ENCODE measurements at places on chromosomes 2 and 18.

DNA sequence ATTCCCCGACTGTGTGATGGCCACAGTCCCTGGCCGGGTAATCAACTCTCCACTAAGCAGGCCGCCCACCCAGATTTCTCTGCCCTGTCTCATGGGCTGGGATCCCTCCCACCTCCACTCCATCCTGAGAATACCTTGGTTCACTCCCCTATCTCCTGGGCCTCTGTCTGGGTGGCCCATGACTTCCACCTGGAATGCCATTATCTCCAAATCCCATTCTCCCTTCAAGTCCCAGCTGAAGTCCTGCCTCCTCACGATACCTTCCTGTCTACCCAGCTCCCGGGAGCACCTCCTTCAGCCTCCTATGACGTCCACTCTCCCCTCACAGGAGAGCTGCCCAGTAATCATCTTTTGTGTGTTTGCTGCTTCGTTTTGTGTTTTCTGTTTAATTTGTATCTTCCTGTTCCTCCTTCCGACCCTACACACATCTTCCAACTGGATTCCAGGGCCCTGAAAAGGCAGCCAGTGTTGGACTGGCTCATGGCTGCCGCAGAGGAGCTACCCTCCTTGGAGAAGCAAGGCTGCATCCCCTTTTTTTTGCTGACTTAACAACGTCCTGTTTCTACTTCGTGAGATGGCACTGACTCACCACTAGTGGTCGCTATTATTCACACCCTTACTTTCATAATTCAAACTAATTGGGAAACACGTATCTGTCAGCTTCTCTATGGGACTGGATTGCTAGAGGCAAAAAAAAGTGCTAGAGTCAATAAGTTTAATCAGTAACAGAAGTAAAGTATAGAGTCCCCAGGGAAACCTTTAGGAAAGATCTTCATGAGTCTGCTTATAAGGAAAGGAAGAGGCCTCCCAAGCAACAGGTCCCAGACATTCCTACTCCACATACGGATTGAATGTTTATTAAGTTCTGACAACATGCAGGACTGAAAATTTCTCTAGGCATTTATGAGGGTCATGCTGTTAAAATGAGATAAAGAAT, 171.9 kb upstream of the GATA6 start:
- DNase-seq: no peak

DNA sequence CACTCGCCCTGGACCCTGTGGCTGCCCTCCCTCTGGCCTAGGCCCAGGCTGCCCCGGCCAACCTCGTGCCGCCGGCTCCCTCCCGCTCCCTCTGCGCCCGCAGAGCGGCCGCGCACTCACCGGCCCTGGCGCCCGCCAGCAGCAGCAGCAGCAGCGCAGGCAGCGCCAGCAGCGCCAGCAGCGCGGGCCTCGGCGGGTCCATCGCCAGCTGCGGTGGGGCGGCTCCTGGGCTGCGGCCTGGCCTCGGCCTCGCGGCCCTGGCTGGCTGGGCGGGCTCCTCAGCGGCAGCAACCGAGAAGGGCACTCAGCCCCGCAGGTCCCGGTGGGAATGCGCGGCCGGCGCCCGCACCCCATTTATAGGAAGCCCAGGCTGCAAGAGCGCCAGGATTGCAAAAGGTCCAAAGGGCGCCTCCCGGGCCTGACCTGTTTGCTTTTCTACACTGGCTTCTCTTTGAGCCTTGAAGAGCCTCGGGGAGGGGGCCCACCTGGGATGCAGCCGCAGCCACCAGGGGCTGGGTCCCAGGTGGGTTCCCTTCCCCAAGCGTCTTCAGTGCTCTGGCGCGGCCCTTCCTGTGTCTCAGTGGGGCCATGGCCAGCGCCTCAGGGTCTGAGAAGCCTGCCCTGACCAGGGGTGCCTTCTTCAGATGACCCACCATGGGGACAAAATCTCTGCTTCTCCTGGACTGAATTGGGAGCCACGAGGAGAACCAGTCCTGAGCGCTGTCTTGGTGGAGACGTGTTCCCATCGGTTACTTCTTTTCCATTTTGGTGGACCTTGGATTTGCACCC, at the start of gene APOB:
Gene APOB, minus strand, starts transcription at position 330 of the 789 bp plus-strand sequence. Its CDS starts 128 bp downstream, at position 202.
- no peak for DNase-seq

- no peak for DNase-seq
These were observed 114.9 kb upstream of the SEC11C start for GRCh38 chr18:59024829-59025228.

GRCh38 chr2:176924909-176925534, 287.6 kb upstream of the HNRNPA3 start:
- no peak for DNase-seq

GRCh38 chr2:27854229-27854862, 35.8 kb downstream of the RBKS start:
- no peak for DNase-seq

DNA sequence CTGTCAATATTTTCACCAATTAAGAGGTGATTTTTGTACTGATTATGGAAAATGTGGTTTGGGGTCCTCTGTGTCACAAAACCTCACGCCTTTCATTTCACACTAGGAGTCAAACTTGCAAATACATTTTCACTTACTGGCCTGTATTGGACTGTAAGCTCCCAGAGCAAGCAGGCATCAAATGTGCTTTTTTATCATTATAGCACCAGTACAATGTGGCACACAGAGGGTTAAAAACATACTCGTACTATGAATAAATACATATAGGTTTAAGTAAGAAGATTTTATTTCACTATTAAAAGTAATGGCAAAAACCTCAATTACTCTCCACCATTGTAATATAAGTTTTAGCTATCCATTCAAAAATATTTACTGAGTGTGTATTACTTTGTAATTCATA, 56.7 kb downstream of the ABCB11 start:
- no peak for DNase-seq

All from C1 segment of cervical spinal cord (tissue), 14 donors.